ENCODE measurements at places on chromosomes 1 and 21. TPM values are rescaled to one million over a fixed set of nuclear protein-coding genes. Genes with fewer than 3 reads are reported as not detected.

The DCST2 gene
- total RNA-seq = not detected

The LRRC39 gene
- 4.0 TPM for total RNA-seq

The POU3F1 gene
- total RNA-seq = not detected

The NUP133 gene
- 42.4 TPM for total RNA-seq

Data from cerebellum (tissue), 4 donors.